IMR-90 (cell line): ENCODE measurements at places on chromosomes 2 and 18. TPM values are rescaled to one million over a fixed set of nuclear protein-coding genes. Genes with fewer than 3 reads are reported as not detected.

DNER gene
- under 0.01 TPM in 2 replicates for total RNA-seq

ICOS gene
- not detected in 2 replicates for total RNA-seq

DNA sequence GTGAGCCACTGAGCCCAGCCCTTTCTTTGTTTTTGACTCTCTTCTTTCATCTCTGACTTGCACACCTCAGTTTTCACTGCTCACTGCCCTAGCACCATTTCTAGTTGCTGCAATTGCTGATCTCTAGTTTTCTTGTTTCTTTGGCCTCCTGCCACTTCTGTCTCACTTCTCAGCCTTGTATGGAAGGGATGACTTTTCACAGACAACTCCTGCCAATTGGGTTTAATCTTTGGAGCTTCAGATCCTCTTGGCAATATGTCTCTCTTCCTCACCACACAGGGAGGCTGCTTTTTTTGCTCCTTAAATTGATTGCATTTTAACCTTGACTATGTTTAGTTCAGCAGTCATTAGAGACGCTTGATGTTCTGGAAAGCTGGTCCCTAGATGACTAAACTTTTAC, 323.1 kb downstream of the CTNNA2 start:
- no peak for DNase-seq

DNA sequence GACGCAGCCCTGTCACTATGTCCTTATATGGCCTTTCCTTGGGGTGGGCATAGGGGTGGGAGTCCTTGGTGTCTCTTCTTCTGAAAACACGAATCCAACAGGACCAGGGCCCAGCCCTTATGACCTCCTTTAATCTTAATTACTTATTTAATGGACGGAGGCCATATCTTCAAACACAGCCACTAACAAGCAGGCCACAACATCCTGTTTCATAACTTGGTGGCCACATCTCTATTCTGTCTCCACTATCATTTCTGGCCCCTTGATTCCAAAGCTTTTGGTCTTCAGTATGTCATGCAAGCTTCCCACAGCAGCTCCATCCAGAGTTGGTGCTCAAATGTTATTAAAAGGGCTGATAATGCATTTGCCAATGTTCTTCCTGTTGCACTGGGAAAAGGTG, 287.3 kb upstream of the SMIM21 start:
- no peak for DNase-seq

SIX3 gene
- not detected in 2 replicates for total RNA-seq
